ENCODE measurements at places on chromosomes 6 and 20.

DNA sequence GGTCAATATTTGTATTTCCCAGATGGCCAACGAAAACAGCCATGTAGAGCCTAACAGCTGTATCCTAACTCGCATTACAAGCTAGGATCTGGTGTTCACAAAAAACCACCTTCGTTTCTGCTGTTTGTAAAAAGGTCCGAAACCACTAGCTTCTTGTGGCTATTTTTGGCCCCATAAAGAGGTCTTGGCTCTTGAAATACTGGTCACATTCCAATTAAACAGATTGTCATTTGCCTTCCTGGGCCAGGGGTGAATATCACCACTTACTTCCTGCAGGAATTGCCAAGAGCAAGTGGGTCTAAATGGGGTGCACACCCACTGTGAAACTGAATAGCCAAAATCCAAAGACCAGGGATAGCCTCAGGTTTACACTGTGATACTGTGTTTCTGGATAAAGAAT lies 48.2 kb downstream of the TSHZ2 start:
- no peak for DNase-seq

GRCh38 chr20:50920997-50921396 lies 10.2 kb downstream of the ADNP start:
- no peak for DNase-seq

GRCh38 chr6:55833284-55833683 lies 42.1 kb downstream of the BMP5 start:
- no peak for DNase-seq

DNA sequence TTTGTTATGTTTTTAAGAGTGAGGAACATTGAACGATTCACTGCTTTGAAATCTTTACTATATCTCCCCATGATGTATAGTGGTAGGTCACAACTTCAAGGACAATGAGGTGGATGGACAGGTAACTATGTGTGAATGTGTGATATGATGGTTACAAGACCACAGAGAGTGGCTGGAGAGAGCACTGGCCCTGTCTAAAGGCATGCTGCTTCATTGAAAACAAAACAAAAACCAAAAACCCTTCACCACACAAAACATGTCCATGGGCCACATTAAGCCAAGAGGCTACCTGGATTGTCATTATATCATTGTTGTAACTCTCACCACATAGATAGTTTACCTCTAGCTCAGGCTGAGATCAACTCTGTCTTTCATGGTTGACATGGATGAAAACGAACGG lies 180.6 kb upstream of the TENT5A start:
- no peak for DNase-seq

DNA sequence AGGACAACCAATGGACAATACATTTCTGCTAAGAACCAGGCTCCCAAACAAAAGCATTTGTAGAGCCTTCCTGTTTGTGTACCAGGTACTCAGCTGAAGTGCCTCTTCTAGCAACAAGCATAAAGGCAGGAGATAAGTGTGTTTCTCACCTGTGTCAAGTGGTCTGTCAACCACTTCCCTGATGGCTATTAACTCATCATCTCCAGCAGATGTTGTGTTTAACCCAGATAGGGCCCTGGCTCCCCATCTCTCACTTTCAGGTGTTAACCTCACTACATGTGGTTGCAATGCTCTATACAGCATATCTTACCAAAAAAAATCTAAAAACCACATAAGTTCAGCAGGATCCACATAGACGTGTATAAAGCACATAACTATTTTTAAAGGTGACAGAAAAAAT lies 9.6 kb upstream of the IL17A start:
- peak; percentile 92 for DNase-seq

DNA sequence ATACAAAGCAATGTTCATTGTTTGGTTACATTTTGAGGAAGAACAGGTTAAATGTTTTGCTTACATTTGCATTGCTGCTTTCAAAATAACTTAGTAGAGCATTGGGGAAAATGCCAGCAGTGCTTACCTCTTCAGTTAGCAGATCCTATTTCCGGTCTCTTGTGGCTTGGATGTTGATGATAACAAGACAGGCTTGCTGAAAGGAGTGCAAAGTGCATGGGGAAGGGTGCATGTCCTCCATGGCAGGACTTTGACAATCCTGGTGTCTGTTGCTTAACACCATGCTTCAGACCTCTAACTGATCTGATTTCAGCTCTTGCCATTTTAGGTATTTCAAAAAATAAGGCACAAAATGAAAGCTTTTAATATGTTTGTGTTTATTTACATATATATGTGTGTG lies 21.1 kb downstream of the TPD52L1 start:
- no peak for DNase-seq

DNA sequence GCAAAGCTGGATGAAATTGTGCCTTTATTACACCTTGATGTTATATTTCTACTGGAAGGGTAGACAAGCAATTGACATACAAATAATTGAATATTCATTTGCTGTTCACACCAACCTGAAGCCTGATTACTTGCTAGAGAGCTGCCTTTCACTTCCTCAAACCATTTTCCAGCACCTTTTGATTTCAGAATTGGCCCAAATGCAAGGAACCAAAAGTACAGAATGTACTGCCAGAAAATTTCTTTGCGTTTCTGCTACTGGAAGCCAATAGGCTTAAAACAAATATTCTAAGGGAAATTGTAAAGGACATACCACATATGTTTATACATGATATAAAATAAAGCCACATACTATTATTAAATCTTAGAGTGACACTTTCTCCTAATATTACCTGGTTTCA lies 94.5 kb downstream of the RFPL4B start:
- DNase-seq = no peak

DNA sequence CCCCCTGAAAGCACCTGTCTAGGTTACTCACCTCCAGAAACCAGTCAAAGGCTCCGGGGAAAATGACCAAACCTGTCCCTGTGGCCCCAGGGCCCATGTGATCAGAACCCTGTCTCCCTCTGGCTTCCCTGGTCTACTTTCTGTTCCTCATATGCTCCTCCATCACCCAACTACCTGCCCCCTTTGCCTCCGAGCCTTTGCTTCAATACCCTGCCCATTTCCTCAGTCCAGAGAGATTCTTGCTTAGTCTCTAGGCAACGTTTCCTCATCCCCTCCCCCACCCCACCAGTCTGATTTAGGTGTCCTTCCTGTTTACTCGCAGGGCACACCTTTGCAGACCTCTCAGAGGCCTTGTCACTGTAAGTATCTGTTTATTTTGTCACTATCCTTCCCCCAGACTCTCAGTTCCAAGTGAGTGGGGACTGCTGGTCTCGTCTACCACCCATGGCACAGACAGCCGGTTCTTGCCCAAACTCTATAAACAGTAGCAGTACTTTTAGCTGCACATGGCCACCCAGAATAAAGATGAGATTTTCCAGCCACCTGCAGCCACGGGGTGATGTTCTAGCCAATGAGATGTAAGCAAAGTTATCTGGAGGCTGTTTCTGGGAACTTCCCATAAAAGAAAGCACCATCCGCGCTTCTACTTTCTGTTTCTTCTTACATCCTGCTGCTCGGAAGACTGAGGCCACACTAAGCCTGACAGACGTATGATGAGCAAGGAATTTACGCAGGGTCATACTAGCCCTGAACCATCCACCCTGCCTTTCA lies 13.3 kb downstream of the ELOVL5 start:
- no peak for DNase-seq

DNA sequence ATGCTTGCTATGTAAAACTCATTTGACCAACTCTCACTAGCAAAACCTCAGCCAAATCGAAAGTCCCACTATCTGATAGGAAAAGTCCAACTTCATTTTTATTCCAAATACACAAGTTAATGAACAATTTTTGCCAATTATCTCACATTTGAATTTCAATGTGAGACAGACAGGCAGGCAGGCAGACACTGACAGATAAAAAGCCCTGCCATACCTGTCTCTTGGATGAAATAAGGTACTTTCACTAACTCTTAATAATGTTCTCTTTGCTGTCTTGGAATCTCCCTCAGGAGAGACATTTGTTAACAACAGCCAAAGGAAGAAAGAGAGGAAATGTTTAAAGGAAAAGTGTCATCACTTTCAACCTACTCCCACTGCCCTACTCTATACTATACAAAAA lies 82.0 kb downstream of the RNGTT start:
- DNase-seq = no peak

DNA sequence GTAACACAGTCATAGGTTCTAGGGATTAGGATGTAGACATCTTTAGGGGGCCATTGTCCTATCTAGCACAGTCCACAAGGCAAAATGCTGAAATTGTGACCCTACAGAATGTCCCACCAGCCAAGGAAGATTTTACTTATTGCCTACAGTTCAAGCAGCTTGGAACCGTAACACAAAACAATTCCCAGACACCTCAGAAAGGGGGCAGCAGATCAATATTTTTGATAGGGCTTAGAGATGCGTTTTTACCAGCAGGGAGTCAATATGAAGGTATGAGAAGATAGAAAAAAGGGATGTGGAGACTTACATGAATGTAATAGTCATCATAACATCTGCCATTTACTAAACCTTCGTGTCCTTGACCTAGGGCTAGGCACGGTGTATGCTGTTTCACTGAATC lies 81.0 kb downstream of the TMEM170B start:
- DNase-seq = no peak

GRCh38 chr20:46946796-46947195 lies 52.2 kb downstream of the EYA2 start:
- DNase-seq = no peak

DNA sequence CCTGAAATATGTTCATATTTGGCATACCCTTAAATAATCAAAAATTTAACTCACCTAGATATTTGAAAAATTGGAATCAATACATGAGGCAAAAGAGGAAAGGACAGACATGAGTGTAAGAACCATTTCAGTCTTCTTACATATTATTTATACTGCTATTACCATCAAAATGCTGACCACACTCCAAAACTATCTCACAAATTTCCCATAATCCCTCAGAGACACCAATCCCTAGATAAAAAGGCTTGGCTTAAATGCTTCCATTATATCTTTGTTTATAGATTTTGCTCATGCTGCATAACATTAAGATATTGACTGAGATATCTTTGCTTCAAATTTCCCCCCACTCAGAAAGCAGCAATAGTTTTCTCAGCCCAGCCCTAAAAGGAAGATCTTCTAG lies 11.7 kb upstream of the NT5DC1 start:
- DNase-seq = no peak

- DNase-seq = no peak
Measured at GRCh38 chr6:157627195-157627966, 195.7 kb upstream of the SNX9 start.

- no peak for DNase-seq
Measured at GRCh38 chr6:116314878-116315277, 35.1 kb upstream of the TSPYL1 start.

GRCh38 chr6:132068766-132069165 lies 117.6 kb upstream of the CCN2 start:
- DNase-seq = no peak

GRCh38 chr6:98686008-98686601 lies 148.3 kb upstream of the POU3F2 start:
- DNase-seq = no peak

DNA sequence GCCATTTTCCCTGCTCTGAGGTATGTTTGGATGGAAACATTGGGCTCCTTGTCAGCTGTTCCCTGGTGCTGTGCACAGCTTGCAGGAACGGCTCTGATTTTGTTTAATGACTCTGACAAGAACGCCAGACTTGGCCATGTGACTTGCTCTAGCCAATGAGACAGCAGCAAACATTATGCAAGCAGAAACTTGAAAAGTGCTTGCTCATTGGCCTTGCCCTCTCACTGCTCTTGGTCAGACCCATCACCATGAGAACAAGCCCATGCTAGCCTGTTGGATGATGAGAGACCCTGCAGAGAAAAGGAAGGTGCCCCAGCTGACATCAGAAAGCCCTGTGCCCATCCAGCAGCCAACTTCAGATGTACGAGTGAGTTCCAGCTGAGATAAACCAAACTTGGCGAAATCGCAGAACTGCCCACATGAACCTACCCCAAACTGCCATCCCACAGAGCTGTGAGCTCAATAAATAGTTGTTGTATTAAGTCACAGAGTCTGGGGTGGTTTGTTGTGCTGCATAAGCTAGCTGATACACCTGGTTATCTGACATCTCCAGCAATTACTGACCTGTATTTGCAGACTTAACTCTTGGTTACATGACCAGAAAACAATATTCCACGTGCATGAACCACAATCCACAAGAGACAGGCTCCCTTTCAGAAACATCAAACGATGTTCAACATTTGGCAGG lies 96.9 kb downstream of the JPH2 start:
- DNase-seq = no peak

DNA sequence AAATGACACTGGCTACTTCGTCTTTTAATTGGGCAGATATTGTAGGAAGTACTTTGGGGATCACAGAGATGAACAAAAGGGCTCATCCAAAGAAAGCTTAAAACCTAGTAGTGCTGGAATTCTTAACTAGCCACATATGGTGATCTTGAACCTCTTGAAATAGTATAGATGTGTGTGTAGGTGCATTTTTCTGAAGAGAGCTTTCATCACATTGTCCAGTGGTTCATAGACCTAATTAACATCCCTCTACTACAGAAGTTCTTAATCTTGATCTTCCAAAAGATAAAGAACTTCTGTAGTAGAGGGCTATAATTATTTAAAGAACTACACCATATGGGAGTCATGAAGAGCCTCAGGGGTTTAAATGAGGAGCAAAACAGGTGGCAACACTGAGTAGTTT lies 2.3 kb upstream of the PRIM2 start:
- DNase-seq = no peak

- DNase-seq = no peak
Measured at GRCh38 chr6:36821581-36822335, 17.5 kb downstream of the CPNE5 start.

DNA sequence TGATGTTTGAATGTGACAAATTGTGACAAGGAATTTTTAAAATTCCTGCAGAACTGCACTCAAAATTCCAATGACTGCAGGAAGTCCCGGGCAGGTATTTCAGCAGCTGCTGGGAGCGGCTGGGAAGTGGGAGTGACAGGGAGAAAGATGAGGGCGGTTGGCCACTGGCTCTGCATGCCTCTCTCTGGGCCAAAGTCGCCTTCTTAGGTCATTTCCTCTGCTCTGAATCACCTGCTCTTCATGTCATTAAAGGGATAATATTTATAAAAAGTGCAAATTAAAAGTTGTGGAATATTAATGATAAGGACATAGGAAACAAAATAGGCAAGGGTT lies 43.9 kb downstream of the RAMACL start:
- no peak for DNase-seq

- DNase-seq = no peak
Measured at GRCh38 chr6:53679446-53679933, 13.9 kb upstream of the KLHL31 start.

DNA sequence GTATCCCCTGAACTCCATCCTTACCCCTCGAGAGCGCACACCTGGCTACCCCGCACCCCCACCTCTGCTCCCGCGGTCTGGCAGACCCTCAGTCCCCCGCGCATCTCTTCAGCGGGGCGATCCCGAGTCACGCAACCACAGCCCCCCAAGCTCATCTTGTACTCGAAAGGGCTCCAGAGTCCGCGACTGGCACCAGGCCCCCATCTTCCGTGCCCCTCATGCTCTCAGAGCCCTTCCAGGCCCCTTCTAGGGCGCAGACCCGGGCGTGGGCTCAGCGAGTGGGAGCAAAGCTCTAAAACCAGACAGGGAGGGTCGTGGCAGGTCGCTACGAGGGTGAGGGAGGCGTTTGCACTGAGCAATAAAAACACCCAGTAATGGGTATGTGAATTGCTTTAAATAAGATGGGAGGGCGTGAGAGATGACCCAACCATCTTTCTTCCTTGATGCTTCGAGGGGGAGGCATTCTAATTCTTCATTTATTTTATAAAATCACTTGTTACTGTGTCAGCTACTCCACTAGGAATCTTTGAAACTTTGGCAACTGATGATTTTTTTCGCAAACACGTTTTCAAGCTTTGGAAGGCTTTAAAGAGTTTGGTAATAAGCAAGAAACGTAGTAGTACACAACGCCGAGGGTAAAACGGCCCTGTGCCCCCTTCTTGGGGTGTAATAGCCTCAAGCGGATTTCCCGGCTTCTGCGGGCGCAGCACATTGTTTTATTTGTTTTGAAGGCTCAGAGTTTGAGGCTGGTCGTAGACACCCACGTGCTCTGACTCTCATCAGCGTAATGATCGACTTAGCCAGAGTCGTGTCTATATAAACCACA lies 42.6 kb upstream of the SUPT3H start:
- DNase-seq = no peak

All from NCI-H187 treated with DMSO at 0.1 percent for 48 hours (cell line).